ENCODE measurements at places on chromosomes 5 and 9. TPM values are rescaled to one million over a fixed set of nuclear protein-coding genes. Genes with fewer than 3 reads are reported as not detected.
A peak's percentile ranks its signal among the peaks of the same experiment; 100 is the strongest.

GRCh38 chr5:37212096-37212495 lies 37.1 kb downstream of the CPLANE1 start:
- no peak for ATAC-seq

GRCh38 chr9:80208696-80209095 lies 636.9 kb downstream of the TLE4 start:
- ATAC-seq, result no peak

- ATAC-seq, result no peak
Observed at GRCh38 chr5:38639377-38640358, 83.2 kb upstream of the LIFR start.

DNA sequence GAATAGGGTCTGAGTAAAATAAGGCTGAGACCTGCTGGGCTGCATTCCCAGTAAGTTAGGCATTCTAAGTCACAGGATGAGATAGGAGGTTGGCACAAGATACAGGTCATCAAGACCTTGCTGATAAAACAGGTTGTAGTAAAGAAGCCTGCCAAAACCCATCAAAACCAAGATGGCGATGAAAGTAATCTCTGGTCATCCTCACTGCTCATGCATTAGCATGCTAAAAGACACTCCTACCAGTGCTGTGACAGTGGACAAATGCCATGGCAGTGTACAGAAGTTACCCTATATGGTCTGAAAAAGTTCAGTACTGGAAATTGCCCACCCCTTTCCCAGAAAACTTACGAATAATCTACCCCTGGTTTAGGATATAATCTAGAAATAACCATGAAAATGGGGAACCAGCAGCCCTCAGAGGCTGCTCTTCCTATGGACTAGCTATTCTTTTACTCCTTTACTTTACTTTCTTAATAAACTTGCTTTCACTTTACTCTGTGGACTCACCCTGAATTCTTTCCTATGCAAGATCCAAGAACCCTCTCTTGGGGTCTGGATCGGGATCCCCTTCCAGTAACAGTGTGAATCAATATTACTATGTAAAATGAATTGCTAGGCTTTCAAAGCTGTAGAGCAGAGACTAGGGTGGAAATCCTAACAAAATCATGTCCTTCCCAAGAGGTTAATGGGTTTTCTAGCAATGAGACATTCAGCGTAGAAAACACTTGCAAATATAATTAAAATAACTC lies 257.8 kb downstream of the KIAA0825 start:
- ATAC-seq, result no peak

DNA sequence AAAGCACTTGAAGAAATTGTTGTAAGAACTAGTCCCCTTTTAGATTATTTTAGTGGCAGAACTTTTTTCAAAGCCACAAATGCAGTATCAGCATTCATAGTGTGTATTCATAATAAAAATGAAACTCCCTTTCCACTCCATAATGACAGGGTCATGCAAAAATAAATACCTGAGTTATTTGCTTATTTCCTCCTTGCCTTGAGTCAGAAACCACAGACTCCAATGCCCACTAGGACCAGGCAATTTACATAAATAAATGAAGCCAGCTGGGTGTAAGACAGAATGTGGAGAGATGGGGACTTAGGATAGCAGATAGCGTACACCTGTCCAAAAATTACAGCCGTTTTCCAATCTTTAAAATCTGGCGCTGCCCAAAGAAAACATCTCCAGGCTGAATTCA lies 417.8 kb downstream of the TMEM161B start:
- ATAC-seq, result no peak

DNA sequence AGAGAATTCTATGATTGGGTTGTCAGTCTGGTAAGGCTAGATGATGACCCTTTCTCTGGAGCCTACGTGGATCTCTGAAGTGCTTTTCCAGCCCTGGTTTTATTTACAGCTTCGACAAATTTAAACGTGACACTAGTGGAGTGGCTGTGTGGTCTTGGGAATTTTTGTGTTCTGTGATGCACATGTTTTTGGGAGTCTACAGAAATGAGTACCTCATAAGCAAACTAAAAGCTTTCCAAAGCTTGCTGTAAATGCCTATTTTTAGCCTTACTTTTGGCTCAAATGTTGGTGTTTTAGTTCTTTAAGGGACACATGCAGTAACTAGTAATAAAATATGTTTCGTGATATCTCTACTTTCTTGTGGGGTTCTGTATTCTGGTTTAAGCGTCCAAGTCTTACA lies 3.3 kb downstream of the LARP1 start:
- ATAC-seq, result no peak

DNA sequence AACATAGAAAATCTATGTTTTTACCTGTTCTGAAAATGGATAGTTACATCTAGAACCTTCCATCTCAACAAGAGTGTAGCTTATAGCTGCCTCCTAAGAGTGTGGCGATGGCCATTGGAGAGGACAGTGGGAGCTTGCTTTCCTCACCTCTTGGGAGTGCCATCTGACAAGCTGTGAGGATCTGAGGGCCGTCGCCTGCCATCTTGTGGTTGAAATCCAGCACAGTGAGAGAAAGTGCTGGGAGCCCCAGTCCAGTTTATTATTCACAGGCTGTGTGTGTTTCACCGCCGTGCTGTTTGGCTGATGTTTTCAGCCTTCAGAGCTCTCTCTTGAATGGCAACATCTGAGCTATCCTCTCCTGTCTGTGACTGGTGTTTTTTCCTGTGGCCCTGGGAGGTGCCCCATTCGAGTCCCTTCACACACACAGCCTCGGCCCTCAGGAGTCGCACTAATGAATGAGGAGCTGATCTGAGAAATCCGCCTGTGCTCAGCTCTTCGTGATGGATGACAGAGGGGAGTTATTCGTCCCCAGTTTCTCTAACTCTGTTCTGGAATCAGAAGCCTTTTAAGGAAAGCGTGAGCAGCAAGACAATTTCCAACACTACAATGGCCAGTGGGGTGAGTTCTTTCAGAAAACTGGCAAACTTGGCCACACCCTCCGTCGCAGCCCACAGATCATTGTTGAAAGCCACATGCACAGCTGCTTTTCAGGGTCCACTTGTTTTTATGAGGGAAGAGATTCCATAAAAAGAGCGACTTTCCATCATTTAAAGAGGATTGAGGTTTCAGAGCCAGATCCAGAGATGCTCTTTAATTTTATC lies 170.3 kb downstream of the PDZD2 start:
- ATAC-seq, result peak; percentile 76

GRCh38 chr9:133457233-133457632 lies 2.5 kb upstream of the CACFD1 start:
- ATAC-seq, result no peak

- no peak for ATAC-seq
Observed at GRCh38 chr5:59999056-59999455, 105.5 kb upstream of the PDE4D start.

DNA sequence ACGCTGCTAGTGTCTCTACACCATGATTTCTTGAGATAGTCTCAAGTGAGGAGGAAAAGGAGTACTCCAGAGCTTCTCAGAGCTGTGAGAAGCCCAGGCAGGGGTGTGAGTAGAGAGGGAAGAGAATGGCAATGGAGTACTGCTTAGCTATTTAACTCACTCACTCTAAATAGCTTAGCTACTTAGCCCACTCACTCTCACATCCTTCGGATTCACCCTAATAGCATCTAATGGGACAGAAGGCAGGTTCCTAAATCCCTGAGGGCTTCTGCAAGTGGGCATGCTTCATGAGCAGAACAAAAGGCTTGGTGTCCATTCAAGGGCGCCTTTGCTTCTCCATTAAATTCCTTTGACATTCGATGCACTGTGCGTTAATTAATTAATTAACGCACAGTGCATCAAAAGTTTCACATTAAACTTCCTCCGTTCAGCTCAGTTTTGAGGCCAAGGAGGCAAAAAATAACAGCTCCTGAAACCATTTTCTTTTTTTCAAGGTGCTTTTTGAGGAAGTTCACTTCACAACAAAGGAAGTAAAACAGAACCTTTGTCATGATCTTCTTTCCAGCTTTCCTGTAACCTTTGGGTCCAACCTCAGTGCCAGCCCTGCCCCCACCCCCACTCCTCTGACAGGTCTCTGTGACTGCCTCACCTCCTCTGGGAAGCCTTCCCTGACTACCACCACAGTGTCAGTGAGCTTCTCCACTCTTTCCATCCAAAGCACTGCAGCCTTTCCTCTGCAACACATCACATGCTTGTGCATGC lies 294.0 kb downstream of the SEC61B start:
- ATAC-seq, result no peak

DNA sequence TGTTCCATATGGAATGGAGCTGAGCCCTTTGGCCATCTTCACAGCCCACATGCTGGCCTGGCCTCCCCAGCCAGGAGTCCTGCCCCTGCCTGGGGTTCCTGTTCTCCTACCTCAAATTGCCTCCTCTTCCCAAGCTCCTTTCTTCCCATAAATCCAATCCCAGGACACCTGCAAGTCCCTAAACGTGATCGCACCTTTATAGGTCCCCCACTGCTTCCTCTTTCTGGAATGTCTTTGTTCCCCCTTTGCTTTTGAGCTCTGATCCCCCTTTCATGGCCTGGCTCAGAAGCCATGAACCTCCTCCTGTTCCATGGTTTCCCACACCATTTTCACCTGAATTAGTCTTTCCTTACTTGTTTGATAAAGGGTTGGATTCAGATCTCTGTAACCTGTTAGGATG lies 68.5 kb downstream of the TRPC7 start:
- no peak for ATAC-seq

DNA sequence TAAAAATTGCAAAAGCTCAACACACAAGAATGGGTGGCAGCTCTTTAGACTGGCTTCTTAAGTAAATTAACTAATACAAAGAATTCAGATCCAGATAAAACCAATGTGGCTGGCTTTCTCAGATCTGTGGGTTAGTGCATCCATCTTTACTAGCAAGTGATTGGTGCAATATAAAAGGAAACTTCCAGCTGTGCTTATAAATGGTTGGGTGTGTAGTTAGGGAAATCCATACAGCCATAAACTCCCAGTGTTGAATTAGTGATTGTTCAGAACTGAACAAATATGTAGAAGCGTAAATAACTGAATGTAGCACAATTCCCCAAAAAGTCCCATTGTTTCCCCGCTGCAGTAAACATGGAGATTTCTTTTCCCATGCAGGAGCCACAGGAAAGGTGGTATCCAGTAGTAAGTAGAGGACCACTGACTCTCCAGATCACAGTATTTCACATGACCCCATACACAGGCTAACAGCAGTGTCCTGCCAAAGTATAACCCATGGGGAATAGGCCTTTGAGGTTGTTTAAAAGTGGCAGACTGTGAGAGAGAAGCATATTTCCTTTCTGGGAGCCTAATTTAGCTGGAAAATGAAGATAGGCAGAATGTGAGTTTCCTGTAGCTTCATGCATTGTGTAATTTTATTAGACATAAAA lies 173.1 kb upstream of the SLC12A2 start:
- ATAC-seq, result no peak

DNA sequence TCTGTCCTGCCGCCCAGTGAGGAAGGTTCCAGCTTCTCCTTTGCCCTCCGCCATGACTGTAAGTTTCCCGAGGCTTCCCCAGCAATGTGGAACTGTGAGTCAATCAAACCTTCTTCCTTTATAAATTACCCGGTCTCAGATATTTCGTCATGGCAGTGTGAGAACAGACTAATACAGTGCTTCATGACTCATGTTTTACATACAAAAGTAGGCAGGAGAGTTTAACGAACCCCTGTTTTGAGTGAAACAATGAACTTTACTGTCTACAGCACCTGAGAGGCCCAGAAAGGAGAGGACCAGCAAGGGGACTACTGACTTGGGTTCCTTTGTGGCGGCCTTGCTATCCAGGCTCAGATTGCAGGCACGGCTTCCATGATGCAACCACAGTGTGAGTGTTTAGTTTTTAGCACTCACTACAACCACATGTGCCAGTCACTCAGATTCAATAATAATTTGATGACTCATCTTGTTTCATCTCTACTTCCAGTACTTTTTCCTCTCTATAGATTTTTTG lies 139.1 kb upstream of the CLINT1 start:
- ATAC-seq, result no peak

DNA sequence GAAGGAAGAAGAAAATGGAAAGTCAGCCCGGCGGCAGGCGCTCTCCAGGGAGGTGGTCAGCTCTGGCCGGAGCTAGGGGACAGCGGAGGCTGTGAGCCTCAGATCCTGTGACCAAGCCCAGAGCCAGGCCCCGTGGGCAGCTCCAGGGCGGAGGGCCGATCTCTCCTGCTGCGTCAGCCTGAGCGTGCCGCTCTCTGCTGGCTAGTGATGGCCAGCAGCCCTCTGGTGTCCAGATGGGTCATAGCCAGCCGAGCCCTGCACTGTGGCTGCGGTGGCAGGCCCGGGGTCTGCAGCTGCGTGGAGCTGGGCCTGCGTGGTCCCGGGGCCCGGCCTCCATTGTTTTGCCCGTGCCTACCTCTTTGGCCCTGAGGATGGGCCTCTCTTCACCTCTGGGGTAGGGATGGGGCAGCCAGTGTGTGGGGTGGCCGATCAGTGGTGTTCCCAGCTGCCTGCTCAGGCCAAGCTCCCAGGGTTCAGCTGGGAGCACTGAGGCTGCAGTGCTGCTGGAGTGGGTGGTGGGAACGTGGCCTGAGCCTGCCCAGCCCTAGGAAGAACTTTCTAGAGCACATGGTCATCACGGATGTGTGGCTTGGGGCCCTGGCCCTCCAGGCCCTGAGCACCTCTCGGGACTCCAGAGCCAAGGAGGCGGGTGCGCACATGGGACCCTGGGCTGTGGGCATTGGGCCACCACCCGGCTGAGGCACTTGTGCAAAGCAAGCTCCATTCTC lies 17.1 kb upstream of the NRARP start:
- ATAC-seq, result peak; percentile 54

- ATAC-seq, result no peak
Observed at GRCh38 chr5:5380298-5380697, 42.2 kb upstream of the ICE1 start.

DNA sequence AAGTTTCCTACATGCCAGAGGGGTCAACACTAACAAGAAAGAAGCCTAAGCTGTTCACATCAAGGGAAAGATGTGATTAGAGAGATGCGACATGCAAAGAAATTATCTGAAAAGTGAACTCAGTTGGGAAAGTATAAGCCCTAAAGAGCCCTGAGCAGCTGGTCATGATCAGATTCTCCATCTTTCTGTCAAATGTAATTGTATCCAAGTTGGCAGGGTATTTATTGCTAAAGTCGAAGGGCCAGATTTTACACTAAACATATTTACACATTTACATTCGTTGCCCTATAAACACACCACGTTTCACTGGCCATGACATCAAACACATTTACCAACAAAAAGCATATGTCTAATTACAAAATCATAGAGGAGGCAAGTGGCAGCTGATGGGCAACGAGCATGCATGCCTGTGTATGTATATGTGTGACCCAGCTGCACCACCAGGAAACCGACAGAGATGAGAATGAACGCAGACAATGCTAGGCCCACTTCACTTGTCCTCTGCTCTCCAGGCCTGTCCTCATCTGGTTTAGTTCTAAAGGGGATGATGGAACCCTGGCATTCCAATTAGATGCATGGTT lies 6.3 kb downstream of the FOXD1 start:
- ATAC-seq, result no peak

GRCh38 chr9:2158766-2159430 lies 143.8 kb downstream of the SMARCA2 start:
- no peak for ATAC-seq

APBA1 gene
- total RNA-seq, result 4.7 TPM

LCN15 gene
- total RNA-seq, result not detected

ADAMTS16 gene
- total RNA-seq, result not detected

FCN2 gene
- not detected for total RNA-seq

LHX3 gene
- total RNA-seq, result not detected

C1QTNF2 gene
- total RNA-seq, result 3.9 TPM

MEIKIN gene
- not detected for total RNA-seq

NUTM2F gene
- total RNA-seq, result not detected

ZDHHC11B gene
- 3.1 TPM for total RNA-seq

CTNND2 gene
- total RNA-seq, result 3.1 TPM

DEPDC1B gene
- total RNA-seq, result 0.62 TPM

FGF1 gene
- 4.2 TPM for total RNA-seq

CANX gene
- total RNA-seq, result 384 TPM

SCAI gene
- 7.8 TPM for total RNA-seq
